CD4-positive, CD25-positive, alpha-beta regulatory T cell (primary cell): ENCODE measurements at places on chromosomes 7 and 10. TPM values are rescaled to one million over a fixed set of nuclear protein-coding genes. Genes with fewer than 3 reads are reported as not detected.

Gene CLDN12
- total RNA-seq: 2.9 TPM

Gene FAM131B
- 0.27 TPM for total RNA-seq

Gene GJD4
- total RNA-seq: not detected

GRCh38 chr10:75283078-75283670 lies 47.4 kb upstream of the COMTD1 start:
- DNase-seq: no peak

GRCh38 chr10:119005362-119006043 lies 24.0 kb upstream of the NANOS1 start:
- DNase-seq: no peak

DNA sequence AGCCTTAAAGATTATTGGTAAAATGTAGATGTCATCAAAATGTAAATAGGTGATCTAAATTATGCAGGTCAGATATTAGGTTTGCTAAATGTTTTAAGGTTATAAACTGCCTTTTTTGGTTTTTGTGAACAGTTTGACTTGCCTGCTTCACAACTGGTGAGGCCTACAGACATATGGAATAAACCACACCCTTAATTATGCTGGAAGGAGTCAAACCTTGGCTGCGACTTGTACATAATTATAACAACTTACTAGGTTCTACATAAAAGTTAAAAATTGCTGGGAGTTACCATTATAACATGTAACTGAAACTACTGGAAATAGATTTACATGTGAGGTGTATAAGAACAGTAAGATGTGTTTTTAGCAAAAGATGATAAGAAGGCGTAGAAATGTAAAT lies 31.5 kb upstream of the OPTN start:
- DNase-seq: no peak

DNA sequence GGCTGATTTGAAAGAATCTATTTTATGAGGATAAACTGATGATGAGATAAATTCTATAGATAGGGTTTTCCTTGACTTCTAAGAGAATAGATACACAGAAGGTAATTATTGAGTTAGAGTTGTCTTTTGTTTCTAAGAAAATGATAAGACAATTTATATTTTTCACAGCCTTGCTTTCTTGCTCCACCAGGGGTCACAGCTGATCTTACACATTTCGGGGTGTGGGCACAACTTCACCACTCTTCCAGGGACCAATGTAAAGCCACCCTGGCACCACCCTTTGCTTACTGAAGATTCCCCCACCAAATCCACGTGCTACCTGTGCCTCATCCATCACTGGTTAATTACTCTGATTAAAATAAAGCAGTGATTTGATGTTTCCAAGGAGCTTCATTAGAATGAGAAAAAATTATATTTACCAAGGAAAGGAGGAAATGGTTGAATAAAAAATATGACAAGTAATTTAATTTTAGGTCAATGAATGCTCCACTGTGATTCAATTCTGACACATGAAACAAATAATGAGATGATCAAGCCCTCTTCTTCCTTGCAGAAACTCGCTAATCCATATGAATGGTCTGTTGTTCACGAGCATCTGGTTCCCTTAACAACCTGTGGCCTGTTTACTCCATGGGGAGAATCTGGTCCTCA lies 177.3 kb upstream of the TNS3 start:
- no peak for DNase-seq

DNA sequence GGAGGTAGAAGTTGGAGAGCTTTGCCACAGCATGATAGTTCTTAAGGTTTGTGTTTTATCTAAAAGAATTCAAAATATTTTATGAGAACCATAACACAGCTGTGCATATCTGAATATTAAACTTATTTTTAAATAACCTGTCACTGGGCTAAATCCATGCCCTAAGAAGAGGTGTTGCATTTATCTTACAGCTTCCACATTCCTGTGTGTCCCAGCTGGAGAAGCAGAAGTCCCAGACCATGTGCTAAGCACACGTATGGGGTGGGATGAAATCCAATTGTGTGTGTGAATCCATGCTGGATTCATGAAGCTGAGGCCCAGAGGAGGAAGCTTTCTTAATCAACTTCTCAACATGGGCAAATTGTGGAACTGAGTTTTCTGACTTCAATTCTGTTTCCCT lies 121.5 kb downstream of the PKD1L1 start:
- DNase-seq: no peak
